Stimulated activated CD4-positive, alpha-beta T cell treated with anti-CD3 and anti-CD28 coated beads, Interleukin-1b, Interleukin-23, amount 100 ng/mL, for 1 hour (primary cell): ENCODE measurements at places on chromosomes 11 and 22.

- no peak for DNase-seq
These were observed 1.3 kb downstream of the CSNK1E start for GRCh38 chr22:38315823-38316363.

DNA sequence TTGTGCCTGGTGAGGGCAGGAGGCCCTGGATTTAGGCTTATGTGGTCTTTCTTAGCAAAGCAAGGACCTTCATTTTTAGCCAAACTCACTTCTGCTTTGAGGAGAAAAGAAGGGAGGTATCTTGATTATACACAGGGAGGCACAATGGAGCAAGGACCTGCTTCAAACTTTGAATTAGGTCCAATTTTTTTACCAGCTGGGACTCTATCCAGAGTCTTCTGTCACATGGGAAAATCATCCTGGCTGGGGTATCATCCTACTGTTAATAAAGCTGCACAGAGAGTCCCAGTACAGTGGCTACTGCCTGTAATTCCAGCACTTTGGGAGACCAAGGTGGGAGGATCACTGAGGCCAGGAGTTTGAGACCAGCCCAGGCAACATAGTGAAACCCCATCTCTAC, 87.8 kb downstream of the CWC15 start:
- DNase-seq: no peak

DNA sequence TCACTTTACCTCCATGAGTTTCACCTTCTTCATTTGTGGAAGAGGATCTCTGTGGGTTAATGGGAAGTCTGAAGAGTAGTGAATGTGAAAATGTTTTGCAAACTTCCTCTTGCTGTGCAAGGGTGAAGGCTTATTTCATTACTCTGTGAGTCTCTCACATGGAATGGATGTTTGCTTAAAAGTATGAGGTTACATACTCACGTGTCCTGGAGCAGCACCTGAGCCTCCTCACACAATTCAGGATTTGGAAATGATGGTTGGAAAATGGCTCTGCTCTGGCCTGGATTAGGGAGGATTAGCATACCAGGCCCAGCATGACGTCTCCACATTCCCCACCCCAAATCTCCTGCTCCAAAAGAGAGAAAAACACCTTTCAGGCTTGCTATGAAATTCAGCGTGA, 4.8 kb downstream of the GRAMD1B start:
- DNase-seq: no peak

DNA sequence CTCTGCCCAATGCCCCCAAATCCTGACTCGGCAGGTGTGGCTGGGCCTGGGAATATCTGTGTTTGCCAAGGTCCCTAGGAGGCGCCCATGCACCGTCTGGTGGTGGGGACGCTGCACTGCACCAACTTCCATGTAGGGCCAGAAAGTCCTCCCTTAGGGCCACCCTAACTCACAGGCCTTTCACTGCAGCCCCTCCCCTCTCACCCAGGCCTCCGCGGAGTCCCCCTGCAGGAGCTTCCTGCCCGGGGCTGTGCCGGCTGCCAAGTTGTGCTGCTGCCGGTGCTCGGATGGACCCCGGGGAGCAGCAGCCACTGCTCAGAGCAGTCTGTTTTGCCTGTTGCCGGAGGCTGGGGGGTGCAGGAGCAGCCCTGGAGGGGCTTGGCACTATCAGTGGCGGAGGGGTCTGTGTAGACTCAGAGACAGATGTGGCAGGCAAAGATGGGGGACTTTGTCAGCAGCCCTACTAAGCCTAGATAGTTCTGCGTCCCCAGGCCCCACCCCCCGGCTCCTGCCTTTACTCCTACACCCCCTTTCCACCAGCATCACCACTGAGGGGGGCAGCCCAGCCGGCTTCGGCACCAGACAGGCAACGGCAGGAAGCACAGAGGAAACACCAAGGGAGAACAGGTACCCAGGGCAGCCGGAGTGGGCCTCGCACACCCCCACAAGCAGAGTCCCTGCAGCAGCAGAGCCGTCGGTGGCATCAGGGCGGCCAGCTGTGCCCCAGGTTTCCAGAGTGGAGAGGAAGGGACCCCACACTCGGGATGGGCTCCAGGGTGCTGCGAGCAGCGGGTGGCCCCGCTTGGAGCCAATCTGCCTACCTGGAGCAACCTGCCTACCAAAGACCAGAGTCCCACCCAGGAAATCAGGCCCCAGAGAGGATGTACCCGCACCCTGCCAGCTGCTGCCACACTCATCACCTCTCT, 124.3 kb downstream of the TRIM29 start:
- DNase-seq: no peak

DNA sequence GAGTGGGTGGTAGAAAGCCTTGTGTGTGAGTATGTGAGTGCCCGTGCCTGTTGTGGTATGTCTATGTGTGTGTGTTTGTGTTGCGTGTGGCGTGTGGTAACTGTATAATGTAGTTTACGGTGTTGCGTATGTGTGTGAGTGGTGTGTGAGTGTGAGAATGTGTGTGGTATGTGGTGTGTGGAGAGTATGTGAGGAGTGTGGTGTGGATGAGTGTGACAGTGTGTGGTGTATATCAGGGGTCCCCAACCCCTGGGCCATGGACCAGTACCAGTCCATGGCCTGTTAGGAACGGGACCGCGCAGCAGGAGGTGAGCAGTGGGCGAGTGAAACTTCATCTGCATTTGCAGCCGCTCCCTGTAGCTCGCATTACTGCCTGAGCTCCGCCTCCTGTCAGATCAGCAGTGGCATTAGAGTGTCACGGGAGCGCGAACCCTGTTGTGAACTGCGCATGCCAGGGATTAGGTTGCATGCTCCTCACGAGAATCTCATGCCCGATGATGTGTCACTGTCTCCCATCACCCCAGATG, 5.7 kb downstream of the UPK3A start:
- no peak for DNase-seq
